ENCODE measurements at places on chromosomes 3 and 15.

GRCh38 chr15:88440021-88440420 lies 27.2 kb downstream of the MRPL46 start:
- no peak for DNase-seq

- no peak for DNase-seq
Measured at GRCh38 chr3:38542401-38543298, 46.5 kb downstream of the EXOG start.

- no peak for DNase-seq
Measured at GRCh38 chr3:67819447-67819846, 165.0 kb upstream of the SUCLG2 start.

DNA sequence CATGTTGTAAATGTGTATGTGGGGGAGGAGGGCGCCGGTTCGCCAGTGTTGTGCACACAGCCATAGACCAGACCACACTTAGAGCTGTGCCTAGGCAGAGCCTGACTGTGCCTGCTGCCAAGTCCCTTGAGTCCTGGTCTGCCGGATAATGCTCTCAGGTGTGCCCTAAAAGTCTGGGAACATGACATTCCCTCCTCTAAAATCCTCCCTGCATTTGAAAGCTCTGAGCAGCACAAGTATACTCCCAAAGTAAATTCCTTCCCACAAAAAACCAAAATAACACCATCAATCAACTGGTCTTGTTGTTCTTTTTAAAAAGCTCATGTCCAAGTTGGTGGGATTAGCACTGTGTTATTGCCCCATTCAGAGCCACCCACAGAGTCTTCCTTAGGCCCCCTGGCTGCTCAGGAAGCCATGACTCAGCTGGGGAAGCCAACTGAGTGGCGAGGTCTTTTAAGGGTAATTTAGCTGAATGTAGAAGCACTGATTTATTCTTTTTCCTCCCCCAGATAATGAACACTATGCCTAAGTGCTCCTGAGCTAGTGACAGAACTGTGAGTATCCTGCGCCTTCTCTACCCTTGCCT lies 147.8 kb upstream of the MCTP2 start:
- DNase-seq = no peak

GRCh38 chr3:112650482-112650881 lies 9.5 kb upstream of the CCDC80 start:
- DNase-seq = no peak

- no peak for DNase-seq
Measured at GRCh38 chr3:47612879-47613278, 34.2 kb upstream of the CSPG5 start.

DNA sequence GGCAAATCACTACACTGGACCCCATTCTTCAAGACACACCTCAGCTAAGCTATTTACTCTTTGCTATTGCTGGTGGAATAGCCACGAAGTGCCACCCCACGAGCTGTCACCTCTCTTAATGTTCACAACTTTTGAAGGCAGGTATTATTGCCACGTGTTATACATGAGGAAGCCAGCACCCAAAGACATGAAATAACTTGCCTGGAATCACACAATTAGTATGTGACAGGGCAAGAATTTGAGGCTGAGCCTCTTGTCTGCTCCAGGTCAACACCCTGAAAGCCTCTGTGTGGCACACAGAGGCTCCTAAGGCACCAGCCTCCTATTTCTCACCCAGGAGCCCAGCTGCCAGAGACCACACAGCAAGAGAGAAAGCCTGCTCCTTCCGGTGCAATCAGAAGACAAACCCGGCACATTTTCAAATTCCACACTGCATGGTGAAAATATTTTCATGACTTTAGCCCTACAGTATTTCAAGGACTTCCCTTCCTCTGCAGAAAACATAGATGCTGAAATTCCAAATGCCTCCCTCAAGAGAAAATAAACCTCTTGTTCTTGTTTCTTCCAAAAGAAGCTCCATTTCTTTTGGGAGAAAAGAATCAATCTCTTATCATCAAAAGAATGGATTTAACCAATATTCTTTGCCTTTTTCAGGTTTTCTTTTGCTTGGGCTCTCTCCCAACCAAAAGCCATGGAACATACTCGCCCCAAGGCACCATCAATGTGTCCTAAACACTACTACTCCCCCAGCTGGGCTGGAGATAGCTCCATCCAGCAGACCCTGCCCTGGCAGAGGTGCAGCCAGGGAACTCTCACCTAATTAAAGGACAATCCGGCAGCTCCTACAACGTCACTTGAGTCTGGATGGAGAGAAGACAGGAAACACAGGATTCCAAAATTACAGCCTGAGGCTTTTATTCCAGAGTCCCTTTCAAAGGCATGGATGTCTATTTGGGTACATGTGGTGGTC lies 84.7 kb upstream of the THBS1 start:
- DNase-seq = no peak

DNA sequence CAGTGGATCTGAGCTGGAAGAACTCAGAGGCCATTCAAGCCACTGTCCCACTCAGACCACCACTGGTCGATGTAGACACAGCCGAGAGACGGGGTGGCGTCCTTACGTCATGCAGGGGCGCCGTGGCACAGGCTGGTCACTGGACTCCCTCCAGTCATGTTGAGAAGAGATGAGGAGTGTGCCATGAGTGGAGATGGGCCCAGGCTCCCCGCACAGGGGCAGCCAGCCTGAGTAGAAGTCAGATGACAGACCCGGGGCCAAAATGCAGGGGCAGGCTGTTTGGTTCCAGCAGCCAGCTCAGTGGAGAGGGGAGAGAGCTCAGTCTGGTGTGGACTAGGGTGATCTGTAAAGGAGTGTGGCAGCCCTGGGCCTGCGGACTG lies 33.4 kb upstream of the KIF23 start:
- DNase-seq = no peak

DNA sequence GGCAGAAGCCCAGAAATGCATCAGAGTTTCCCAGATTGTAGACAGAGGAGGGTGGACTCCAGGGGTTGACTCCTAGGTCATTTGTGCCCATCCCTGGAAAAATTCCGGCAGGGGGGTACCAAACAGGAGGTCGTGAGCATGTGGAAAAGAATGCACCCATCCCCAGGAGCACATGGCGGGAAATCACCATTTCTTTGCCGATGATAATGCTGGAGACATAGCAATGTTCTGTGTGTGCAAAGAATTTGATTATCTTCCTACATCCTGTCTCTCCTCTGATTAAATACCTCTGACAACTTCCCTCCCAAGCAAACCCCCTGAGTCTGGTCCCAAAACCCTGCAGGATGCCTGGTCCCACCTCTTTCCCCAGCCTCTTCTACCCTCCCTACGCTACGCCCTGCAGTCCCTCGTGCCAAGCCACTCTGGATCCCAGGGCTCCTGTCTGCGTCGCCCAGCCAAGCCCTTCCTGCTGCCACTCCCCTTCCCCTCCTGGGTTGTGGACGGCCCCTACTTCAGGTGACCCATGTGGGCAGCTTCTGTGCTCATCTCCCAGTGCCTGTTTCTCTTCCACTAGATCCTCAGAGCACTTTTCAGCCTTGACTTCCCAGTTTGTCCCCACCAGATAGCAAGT lies 15.8 kb downstream of the WNT7A start:
- DNase-seq = no peak

DNA sequence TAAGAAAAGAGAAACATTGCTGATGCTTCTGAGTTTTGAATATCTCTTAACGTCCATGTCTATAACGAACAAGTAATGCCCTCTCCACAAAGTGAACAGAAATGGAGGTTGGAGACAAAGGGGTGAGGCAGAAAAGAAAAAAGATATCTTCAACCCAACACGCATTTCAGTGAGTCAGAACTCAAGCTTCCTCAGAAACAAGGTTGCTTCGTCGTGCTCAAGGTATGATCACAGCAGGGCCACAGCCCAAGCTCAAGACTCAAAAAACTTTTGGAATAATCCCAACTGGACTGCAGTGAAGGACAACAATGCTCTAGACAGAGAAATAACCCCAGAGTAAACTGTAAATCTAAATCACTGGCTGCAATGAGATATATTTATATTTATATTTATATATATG lies 18.9 kb downstream of the WNT5A start:
- no peak for DNase-seq

DNA sequence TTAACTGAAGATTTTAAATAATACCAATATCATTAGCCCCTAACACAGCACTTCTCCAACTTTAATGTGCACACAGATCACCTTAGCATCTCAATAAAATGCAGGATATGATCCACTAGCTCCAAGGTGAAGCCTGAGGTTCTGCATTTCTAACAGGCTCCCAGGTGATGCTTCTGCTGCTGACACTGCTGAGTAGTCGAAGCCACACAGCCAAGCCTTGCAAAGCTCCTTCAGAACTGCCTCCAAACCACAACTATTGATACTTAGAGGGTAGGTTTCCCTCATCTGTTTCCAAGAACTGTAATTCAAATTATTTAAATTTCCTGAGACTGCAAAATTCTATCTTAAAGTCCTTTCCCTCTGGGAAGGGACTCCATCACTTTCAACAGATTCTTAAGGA lies 3.9 kb downstream of the RIOX2 start:
- DNase-seq = no peak

DNA sequence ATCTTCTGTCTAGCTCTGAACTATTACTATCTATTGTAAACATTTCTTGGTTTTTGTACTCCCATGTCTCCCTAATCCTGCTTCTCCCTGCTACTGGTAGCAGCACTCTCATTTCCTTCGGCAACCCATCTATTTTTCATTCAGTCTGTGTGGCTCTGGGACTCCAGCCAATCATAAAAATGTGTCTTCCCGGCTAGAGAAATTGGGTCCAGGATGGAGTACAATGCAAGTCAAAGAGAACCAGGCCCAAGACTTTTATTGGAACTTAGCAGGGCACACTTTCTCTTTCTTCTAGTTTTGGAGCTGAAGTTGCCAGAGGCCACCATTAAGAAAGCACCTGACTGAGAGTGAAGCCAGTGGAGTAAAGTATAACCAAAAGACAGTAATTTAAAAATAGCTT lies 22.8 kb upstream of the ARHGEF26 start:
- no peak for DNase-seq

DNA sequence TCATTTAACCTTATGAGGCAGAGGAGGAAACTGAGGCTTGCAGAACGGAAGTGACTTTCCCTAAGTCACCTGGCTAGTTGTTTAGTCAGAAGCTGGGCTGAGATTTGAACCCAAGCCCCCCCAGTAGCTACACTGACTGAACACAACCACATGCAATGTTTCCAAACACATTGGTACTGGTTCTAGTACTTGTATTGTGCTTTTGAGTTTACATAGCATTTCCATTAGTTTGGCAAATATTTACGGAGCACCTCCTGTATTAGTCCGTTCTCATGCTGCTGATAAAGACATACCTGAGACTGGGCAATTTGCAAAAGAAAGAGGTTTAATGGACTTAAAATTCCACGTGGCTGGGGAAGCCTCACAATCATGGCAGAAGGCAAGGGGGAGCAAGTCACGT lies 56.3 kb upstream of the ITGA11 start:
- DNase-seq = no peak

GRCh38 chr3:116233711-116234357 lies 211.5 kb downstream of the LSAMP start:
- no peak for DNase-seq

GRCh38 chr3:24166515-24166914 lies 221.4 kb downstream of the NR1D2 start:
- DNase-seq = no peak

All from right renal pelvis (tissue), 4 donors.